Posterior cingulate gyrus (tissue), 11 donors: ENCODE measurements at places on chromosomes 1 and 21.

DNA sequence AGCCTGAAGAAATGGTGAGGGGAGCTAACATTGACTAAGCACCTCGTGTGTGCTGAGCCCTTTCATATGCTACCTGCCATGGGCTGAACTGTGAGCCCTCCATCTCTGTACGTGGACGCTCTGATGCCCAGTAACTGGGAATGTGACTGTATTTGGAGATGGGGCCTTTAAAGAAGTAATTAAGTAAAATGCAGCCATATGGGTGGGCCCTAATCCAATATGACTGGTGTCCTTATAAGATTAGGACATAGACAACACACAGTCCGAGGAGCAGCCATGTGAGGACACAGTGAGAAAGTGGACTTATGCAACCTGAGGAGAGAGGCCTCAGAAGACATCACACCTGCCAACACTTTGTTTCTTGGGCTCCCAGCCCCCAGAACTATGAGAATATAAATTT, 92.7 kb upstream of the ATP1B1 start:
- no peak for DNase-seq

GRCh38 chr1:150508982-150509381, 1.1 kb downstream of the ECM1 start:
- peak; percentile 24 for DNase-seq

GRCh38 chr1:232767305-232768074, 37.7 kb upstream of the MAP10 start:
- no peak for DNase-seq

- DNase-seq: no peak
Observed at GRCh38 chr1:232111611-232112010, 485.0 kb downstream of the DISC1 start.

DNA sequence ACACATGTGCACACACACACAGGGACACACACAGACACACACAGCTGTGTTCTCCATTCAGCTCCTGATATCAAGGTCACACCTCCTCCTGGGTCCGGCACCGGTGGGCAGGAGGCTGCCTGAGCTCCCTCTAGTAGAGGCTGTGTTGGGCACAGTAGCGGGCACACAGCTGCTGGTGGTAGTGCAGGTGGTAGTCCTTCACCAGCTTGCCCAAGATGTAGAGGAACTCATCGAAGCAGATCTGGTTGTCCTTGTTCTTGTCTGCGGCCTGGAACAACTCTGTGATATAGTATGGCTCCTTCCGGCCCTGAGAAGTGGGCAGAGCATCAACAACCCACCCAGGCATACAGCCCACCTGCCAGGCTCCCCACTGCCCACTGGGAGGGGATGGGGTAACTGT, 5.6 kb upstream of the S100A8 start:
- DNase-seq: no peak

DNA sequence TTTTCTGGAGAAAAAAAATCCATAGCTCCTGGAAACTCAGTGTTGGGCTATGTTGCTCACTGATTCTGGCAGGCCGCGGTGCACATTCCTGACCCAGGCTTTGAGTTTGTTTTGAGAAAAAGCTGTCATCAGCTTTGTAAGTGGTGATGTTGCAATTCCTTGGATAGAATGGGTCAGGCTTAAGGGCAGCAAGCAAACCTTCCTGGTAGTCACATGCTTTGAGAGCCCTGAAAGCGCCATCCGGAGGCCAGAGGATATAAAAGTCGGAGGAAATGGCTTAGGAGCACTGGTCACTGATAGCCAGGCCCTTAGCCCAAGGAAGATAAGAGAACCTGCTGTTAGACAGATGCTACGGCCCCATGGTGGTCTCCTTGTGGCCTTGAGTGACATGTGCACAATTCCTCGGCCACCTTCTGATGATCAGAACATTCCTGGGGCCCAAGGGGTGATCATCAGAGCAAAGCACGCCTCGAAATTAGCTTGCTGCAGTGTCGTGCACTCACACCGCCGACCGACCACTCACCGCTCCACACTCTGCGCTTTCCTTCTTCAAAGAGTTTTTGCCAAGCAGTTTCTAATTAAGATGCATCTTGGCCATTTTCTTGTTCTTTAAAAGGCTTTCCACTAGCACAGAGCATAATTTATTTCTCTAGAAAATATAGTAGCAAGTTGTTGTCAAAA, 78.6 kb downstream of the MAN1C1 start:
- no peak for DNase-seq

GRCh38 chr21:27643326-27643725, 676.4 kb upstream of the ADAMTS5 start:
- no peak for DNase-seq
